ENCODE measurements at places on chromosomes 1 and 21.

DNA sequence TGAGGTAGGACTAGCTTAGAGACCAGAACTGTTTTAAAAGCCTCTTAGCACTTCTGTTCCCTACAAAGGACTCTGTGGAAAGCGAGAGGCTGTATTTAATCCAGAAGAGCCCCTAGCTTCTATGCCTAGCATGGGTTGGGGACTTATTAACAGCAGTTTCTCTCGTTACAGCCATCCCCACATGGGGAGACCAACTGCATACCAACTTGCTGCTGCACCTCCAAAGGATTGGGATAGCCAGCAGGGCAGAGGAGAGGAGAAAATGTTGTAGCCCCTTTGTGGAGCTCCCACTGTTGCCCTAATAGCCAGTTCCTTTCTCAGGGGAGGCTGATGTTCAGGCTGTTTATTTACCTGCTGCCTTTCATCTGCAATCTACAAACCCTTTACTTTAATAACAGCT lies 11.0 kb upstream of the CELSR2 start:
- no peak for DNase-seq

- peak; percentile 50 for DNase-seq
Observed at GRCh38 chr1:7469255-7469938, 301.7 kb upstream of the VAMP3 start.

DNA sequence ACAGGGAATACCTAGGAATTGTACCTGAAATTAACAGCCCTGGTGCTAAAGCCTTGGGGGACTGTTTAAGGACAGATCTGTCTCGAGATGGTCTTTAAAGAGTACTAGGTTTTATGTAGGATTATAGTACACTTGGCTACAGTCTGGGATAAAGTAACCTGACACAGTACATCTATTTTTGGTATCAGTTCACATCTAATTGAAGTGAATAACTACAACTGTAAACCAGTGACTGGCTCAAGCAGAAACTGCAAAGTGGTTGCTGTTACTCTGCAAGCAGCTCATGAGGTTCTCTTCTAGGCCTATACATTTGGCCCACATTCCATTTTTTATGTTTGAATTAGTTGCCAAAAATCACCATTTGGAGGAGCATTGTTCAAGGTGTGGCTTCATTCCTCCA lies 320.8 kb upstream of the USP25 start:
- no peak for DNase-seq

DNA sequence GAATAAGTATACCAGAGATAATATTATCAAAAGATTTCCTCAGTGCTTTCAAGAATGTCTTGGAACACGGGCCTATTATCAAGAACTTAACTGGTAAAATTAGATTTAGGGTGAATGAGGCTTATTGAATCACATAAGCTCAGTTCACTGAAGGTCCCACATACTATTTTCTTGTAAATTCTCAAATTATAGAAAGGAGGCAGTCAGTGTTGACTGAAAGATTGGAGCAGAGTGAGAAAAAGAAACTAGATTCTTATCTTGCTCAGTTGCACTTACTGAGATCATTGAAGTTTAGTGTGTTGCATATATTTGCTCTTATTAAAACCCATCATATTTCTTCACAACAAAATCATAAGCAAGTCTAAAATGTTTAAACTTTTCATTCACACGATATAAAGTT lies 3.9 kb upstream of the RGS1 start:
- no peak for DNase-seq

DNA sequence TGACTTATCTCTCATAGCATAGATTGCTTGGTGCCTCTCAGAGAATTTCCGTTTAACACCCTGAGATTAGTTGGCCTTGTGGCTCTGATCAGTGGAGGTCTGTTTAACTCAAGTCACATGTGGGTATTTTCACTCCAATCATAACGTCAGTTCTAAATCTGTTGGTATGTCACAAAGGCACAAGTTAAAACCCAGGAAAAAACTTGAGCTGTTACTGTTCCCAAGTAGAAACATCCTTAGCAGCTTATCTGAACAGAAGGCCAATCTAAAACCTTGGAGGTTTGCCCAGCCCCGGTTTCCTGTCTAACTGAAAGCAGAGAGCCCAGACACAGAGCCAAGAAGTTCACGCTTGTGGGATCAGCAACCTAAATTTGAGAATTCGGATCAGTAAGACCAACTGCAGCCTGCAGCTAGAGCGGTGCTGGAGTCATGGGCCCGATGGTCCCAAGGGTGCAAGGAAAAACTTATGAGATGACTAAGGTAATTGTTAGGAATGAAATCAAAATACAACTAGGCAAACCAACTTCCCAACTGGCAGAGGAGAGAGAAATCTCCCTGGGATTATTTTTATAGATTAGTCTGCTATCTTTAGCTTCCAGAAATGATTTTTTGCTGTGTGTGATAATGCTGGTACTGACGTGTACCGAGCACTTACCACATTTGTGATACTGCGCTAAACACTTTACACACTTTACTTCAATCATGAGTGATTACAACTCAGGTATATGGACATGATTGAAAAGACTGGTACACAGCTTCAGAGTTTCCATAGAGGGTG lies 90.2 kb upstream of the C1orf21 start:
- DNase-seq: peak; percentile 76

DNA sequence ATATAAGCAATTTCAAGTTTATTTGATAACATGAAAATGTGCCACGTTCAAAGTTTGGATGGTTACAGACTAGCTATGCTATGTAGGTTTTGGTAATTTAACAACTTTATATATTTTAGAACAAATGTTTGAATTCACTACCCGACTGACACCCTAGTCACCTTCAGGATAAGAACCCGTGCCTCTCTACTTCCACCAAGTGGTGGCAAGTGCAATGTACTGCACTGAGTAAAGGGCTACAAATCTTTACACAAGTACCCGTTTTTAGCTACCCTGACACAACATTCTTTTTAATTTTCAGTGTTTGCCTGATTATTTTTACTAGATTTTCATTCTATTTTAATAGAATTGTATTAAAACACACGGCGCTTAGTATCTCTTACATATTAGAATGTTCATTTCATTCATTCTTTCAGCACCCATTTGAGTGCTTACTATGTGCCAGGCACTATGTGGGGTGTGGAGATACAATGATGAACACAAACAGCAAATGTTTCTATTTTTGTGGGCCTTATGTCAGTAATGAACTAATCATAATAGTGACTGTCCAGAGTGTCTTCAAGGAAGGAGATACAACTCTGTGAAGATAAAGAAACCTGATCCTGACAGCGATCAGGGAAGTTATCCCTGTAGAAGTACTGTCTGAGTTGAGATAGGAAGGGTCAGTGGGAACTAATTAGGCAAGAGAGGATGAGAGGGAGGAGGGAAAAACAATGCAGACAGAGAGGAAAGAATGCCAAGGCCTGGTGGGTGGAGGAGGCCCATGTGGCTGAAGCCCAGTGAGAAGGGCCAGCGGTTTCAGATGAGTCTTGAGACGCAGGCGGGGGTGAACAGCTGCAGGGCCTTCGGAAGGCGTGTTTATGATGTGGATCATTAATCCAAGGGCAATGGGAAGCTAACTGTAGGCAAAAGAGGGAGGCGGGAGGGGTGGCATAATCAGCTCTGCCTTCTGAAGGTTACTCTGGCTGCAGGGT lies 3.8 kb downstream of the LCA5L start:
- no peak for DNase-seq

DNA sequence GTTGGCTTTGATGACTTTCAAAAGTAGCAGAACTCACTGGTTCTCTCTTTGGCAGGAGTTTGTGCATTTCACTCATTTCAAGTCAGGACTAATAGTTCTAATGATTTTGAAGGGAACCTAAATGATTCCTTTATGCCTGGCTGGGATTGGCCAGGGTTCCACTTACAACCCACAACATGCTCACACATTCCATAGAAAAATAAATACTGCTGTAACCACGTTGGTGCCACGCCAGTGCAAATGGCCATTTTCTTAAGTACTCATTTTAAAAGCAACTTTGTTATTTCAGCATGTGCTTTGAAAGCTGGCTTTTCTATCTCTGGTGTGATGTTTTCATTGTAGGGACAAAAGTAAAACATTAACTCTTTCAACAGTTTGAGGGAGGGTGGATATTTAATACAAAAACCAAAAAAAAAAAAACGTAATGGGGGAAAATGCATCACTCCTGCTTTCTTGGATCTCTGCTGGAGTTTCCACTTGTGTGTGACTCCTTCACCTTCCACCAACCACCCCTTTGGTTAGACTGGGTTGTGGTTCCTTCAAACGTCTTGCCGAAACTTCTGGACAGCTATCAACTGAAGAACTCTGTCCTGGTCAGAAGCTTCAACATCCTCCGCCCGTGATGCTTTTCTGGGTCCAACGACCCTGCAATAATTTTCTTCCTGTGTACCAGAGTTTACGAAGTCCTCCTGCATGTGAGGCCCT lies 300.4 kb upstream of the RUNX1 start:
- no peak for DNase-seq

DNA sequence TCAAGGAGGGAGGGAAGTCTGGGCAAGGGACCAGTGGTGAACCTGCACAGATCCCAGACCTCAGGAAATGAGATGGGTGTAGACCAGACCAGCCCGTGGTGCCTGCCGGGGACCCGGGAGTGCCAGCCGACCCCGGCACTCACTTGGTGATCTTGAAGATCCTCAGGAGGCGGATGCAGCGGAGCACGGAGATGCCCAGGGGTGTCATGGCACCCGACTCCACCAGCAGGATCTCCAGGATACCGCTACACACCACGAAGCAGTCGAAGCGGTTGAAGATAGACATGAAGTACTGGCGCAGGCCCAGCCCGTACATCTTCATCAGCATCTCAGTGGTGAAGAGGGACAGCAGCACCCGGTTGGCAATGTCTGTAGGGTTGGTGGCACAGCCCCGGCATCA lies 34.5 kb downstream of the CACNA1S start:
- no peak for DNase-seq

Data from NCI-H2171 (cell line).